ENCODE measurements at places on chromosomes 5 and 9.

GRCh38 chr9:36871606-36872005 is 162.5 kb downstream of the PAX5 start:
- DNase-seq = no peak

DNA sequence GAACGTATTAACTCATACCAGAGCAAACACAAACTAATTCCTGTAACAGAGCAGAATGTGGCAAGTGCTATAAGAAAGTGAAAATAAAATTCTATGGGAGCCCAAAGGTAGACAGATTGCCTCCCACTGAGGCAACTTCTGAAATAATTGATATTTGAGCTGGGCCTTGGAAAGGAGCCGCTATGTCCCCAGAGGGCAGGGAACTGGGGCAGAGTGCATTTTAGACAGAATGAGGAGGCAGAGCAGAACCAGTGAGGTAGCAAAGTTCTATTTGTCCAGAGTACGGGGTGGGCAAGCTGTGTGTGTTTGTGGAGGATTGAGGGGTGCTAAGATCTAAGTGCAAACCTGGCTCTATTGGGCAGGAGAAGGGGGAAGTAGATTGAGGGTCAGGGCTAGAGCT is 19.8 kb downstream of the CDO1 start:
- DNase-seq = no peak

- DNase-seq = no peak
Observed at GRCh38 chr9:28135549-28135948, 562.3 kb upstream of the C9orf72 start.

DNA sequence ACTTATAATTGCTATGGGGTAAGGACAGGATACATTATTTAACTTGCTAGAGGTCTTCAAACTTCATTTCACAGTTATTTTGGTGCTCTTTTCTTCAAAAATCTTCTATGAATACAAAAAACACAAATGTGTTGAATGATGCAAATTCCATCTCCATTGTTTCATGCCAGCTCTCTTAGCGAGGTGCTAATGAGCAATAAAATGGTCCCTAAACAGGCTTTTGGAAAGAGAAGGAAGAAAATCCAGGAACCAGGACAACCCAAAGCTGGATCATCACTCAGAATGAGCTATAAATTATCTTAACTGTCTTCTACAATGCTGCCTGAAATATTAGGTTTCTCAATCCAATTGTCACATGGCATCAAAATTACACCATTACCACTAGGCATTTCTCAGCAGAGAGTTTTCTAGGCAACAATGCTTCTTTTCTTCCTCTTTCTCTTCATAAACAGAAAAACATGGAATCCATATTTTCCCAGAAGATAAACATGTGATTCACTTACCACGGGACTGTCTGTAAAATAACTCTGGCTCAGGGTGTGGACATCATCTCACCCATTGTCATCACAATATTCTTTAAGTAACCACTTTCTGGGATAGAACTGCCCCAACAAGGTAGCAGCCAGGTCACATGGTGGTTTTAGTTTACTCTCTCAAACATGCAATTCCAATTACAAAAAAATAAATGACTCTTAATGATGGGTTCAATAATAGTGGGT is 249.4 kb downstream of the NPR3 start:
- DNase-seq = no peak

DNA sequence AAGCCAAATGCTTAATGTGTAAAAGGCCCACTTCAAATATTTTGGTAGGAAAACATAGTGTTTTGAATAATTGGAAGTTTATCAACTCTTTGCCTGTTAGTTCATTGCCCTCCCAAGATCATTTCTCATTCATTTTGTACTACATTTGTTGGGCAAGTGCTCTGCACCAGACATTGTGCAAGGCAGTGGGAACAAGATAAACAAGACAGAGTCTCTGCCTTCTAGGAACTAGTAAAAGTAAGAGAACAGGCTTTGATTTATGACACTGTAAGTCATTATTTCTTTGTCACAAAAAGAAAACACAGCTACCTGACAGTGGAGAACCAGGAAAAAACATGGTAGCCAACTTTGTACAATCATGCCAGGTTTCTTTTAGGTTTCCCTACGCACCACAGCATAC is 63.7 kb upstream of the PAM start:
- DNase-seq = no peak

Measured in activated CD4-positive, alpha-beta T cell treated with anti-CD3 and anti-CD28 coated beads, Interleukin-2, amount 50 U/mL, for 1 hour (primary cell).